Lung (tissue), 17 donors: ENCODE measurements at places on chromosomes 4 and X.

DNA sequence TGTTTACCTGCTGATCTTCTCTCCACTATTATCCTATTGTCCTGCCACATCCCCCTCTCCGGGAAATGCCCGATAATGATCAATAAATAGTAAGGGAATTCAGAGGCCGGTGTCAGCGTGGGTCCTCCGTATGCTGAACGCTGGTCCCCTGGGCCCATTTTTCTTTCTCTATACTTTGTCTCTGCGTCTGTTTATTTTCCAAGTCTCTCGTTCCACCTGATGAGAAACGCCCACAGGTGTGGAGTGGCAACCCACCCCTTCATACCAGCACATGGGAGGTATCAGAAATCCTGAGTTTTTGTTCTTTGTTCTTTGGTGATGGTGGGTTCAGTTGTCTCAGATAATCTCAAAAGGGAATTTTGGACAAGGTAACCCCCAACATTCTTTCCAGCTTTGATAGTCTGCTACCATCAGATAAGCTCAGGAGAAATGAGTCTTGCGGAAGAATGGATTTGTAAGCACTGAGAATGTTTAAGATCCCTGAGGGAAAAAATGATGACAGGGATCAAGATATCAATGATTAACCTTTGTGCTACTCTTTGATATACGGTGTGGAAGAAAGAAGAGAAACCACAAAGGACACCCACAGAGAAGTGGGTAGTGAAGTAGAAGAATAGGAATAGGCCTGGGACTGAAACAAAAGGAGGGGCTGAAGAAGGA is 117.9 kb downstream of the CEP44 start:
- no peak overlapping the region for H3K27ac ChIP-seq
- H3K27me3 ChIP-seq = no peaks in the 10 kb centered on the region
- no peaks in the 10 kb centered on the region for H3K4me1 ChIP-seq
- H3K4me3 ChIP-seq = no peak overlapping the region
- no peaks in the 10 kb centered on the region for H3K36me3 ChIP-seq

DNA sequence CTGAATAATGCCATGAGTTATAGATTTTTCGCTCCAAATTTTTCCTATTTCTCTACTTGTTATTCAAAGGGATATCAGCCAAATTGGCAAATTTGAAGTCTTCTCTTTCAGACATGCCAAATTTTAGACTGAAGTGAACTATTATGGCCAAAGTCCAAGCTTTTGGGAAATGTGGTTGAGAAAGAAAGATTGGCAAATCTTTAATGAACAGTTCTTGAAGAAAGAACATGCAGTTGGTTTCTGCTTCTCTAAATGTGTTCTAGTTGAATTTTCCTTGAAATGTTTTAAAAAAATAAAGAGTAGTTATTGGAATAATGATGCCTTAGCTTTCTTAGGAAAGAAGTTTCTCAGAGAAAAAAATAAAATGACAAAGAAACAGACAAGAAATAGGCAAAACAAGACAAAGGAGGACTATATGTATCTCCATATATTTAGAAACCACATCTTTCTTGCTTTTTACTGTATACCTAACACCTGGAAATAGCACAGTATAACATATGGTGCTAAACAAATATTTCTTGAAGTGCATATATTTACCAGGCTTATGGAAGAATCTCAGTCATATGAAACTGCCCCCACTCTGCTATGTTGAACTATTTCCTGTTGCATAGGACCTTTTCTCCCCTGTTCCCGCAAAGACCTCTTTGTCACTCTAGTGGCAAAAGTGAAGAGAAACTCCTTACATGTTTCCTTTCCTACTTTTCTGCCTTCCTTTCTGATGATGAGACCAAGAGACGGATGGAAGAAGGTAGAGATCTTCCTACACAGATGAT is 250.0 kb downstream of the ARHGAP24 start:
- no peaks in the 10 kb centered on the region for H3K27me3 ChIP-seq
- DNase-seq = peak; percentile 40
- no peaks in the 10 kb centered on the region for H3K36me3 ChIP-seq
- H3K4me1 ChIP-seq = peaks cover 5% of the 10 kb centered on the region
- peak overlapping the region; percentile 89 for H3K27ac ChIP-seq

DNA sequence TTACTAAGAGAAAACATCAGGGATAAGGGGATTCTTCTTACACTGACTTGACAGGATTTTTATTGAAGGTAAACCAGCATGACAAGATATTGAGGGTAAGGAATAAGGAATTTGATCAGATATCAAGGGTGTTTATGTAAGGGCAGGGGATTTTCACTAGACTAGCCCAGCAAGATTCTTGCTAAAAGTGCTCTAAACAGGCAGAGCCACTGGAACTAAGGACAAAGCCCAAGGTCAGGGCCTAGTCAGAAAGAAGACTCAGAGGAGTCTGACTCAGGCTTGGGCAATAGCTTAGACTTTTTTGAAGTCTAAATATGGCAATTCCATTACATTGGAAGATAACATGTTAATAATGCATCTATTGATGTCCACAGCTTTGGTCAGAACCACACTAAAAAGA is 6.5 kb upstream of the GLRA3 start:
- no peak overlapping the region for H3K4me3 ChIP-seq
- no peak for DNase-seq
- H3K36me3 ChIP-seq = no peaks in the 10 kb centered on the region
- H3K27me3 ChIP-seq = no peaks in the 10 kb centered on the region
- no peaks in the 10 kb centered on the region for H3K4me1 ChIP-seq

GRCh38 chr4:91171217-91171616 is 1044.0 kb downstream of the CCSER1 start:
- DNase-seq = peak; percentile 0
- H3K36me3 ChIP-seq = no peaks in the 10 kb centered on the region
- H3K4me3 ChIP-seq = no peak overlapping the region
- H3K27ac ChIP-seq = no peak overlapping the region
- no peaks in the 10 kb centered on the region for H3K27me3 ChIP-seq

GRCh38 chr4:53963336-53963735 is 101.1 kb downstream of the CHIC2 start:
- no peaks in the 10 kb centered on the region for H3K4me1 ChIP-seq
- no peaks in the 10 kb centered on the region for H3K27me3 ChIP-seq
- no peak overlapping the region for H3K27ac ChIP-seq
- no peak overlapping the region for H3K4me3 ChIP-seq
- no peaks in the 10 kb centered on the region for H3K36me3 ChIP-seq
- no peak for DNase-seq

- no peaks in the 10 kb centered on the region for H3K27me3 ChIP-seq
- H3K4me3 ChIP-seq = no peak overlapping the region
- peaks cover 14% of the 10 kb centered on the region for H3K36me3 ChIP-seq
- no peak for DNase-seq
- H3K4me1 ChIP-seq = no peaks in the 10 kb centered on the region
- H3K27ac ChIP-seq = no peak overlapping the region
These were observed 25.2 kb upstream of the TBC1D14 start for GRCh38 chr4:6884341-6884870.

DNA sequence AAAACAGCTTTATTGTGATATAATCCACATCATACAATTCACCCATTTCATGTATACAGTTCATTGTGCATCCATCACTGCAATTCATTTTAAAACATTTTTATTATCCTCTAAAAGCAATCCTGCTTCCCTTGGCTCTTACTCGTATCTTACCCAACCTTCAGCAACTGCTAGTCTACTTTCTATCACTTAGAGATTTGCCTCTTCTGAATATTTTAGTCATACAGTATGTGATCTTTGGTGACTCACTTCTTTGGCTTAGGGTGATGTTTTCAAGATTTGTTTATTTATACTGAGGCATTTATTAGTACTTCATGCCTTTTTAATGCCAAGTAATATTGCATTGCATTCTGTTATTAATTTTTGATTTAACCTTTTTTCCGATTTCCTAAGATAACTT is 15.0 kb upstream of the MSMO1 start:
- H3K4me1 ChIP-seq = no peaks in the 10 kb centered on the region
- H3K27ac ChIP-seq = no peak overlapping the region
- H3K27me3 ChIP-seq = no peaks in the 10 kb centered on the region
- DNase-seq = no peak
- H3K36me3 ChIP-seq = no peaks in the 10 kb centered on the region

- no peaks in the 10 kb centered on the region for H3K27me3 ChIP-seq
- no peak overlapping the region for H3K4me3 ChIP-seq
- no peak for DNase-seq
- H3K36me3 ChIP-seq = no peaks in the 10 kb centered on the region
- H3K27ac ChIP-seq = no peak overlapping the region
These were observed 35.7 kb downstream of the STBD1 start for GRCh38 chr4:76342191-76342590.

GRCh38 chrX:153421856-153422255 is 10.6 kb downstream of the ZFP92 start:
- no peaks in the 10 kb centered on the region for H3K27me3 ChIP-seq
- no peak overlapping the region for H3K27ac ChIP-seq
- peaks cover 2% of the 10 kb centered on the region for H3K4me1 ChIP-seq
- no peak overlapping the region for H3K4me3 ChIP-seq
- no peaks in the 10 kb centered on the region for H3K36me3 ChIP-seq

DNA sequence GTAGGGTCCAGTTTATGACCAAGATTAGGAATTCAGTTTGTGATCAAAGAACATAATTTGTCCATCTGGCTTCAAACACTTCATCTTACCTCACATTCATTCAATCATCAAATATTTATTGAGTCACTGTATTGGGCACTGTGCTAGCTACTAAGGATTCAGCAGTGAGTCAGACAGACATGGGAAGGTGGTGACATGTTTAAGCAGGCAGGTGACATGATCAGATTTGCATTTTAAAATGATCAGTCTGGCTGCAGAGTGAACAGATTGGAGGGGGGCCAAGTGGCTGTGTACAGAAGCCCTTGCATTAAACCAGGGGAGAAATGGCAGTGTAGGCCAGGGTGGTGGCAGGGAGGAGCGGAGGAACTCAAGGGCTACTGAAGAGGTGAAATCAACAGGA is 25.1 kb upstream of the APLN start:
- no peak overlapping the region for H3K27ac ChIP-seq
- H3K36me3 ChIP-seq = no peaks in the 10 kb centered on the region

- no peak overlapping the region for H3K27ac ChIP-seq
- H3K36me3 ChIP-seq = no peaks in the 10 kb centered on the region
- peaks cover 6% of the 10 kb centered on the region for H3K4me1 ChIP-seq
- no peak overlapping the region for H3K4me3 ChIP-seq
- DNase-seq = no peak
These were observed 12.9 kb upstream of the ADH4 start for GRCh38 chr4:99156992-99157391.

GRCh38 chr4:141571793-141572192 is 64.6 kb upstream of the IL15 start:
- H3K27me3 ChIP-seq = no peaks in the 10 kb centered on the region
- H3K4me3 ChIP-seq = no peak overlapping the region
- H3K4me1 ChIP-seq = peaks cover 8% of the 10 kb centered on the region
- no peak overlapping the region for H3K27ac ChIP-seq
- H3K36me3 ChIP-seq = no peaks in the 10 kb centered on the region

- no peak for DNase-seq
- peaks cover under 1% of the 10 kb centered on the region for H3K36me3 ChIP-seq
- H3K4me1 ChIP-seq = no peaks in the 10 kb centered on the region
- peak overlapping the region; percentile 51 for H3K4me3 ChIP-seq
- H3K27me3 ChIP-seq = no peaks in the 10 kb centered on the region
- peak overlapping the region; percentile 82 for H3K27ac ChIP-seq
These were observed 456 bp downstream of the SNX12 start for GRCh38 chrX:71067712-71068043.

GRCh38 chrX:646228-646495 is 15.6 kb downstream of the SHOX start:
- peaks cover 24% of the 10 kb centered on the region for H3K27me3 ChIP-seq
- no peak overlapping the region for H3K27ac ChIP-seq
- H3K4me3 ChIP-seq = no peak overlapping the region
- no peaks in the 10 kb centered on the region for H3K36me3 ChIP-seq
- DNase-seq = no peak
- no peaks in the 10 kb centered on the region for H3K4me1 ChIP-seq

- no peak overlapping the region for H3K4me3 ChIP-seq
- no peak for DNase-seq
- no peak overlapping the region for H3K27ac ChIP-seq
These were observed 39.7 kb downstream of the ACOX3 start for GRCh38 chr4:8400632-8401325.

- no peaks in the 10 kb centered on the region for H3K36me3 ChIP-seq
- H3K27me3 ChIP-seq = no peaks in the 10 kb centered on the region
- no peak for DNase-seq
- H3K27ac ChIP-seq = no peak overlapping the region
- no peak overlapping the region for H3K4me3 ChIP-seq
- no peaks in the 10 kb centered on the region for H3K4me1 ChIP-seq
These were observed 224.9 kb downstream of the FAT4 start for GRCh38 chr4:125539691-125540090.

- peaks cover 21% of the 10 kb centered on the region for H3K36me3 ChIP-seq
- no peaks in the 10 kb centered on the region for H3K27me3 ChIP-seq
- no peak overlapping the region for H3K4me3 ChIP-seq
- H3K4me1 ChIP-seq = peaks cover under 1% of the 10 kb centered on the region
These were observed 6.4 kb downstream of the RPL9 start for GRCh38 chr4:39452153-39452859.

DNA sequence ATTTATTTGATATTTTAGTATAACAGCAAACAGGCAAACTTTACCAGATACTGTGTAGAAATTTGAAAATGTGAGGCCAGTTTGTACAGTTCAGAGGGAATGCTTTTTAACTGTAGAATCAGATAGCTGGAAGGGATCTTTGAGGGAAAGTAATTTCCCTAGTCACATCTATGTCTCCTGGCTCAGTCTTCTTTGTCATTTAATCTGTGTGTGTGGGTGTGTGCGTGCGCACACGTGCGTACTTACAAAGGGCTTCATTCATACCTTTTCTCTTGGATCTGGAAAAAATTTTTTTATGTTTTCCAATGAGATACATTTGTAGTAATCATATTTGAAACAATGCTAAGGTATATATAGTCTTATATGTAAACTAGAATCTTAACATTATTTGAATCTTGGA is 44.6 kb downstream of the IL13RA1 start:
- no peaks in the 10 kb centered on the region for H3K36me3 ChIP-seq
- no peaks in the 10 kb centered on the region for H3K4me1 ChIP-seq
- no peak for DNase-seq
- no peak overlapping the region for H3K27ac ChIP-seq
- H3K4me3 ChIP-seq = no peak overlapping the region
- no peaks in the 10 kb centered on the region for H3K27me3 ChIP-seq

GRCh38 chrX:53256446-53257041 is 24.8 kb downstream of the IQSEC2 start:
- no peak for DNase-seq
- peaks cover 41% of the 10 kb centered on the region for H3K27me3 ChIP-seq
- H3K27ac ChIP-seq = no peak overlapping the region
- no peak overlapping the region for H3K4me3 ChIP-seq
- peaks cover 6% of the 10 kb centered on the region for H3K4me1 ChIP-seq
- H3K36me3 ChIP-seq = no peaks in the 10 kb centered on the region

DNA sequence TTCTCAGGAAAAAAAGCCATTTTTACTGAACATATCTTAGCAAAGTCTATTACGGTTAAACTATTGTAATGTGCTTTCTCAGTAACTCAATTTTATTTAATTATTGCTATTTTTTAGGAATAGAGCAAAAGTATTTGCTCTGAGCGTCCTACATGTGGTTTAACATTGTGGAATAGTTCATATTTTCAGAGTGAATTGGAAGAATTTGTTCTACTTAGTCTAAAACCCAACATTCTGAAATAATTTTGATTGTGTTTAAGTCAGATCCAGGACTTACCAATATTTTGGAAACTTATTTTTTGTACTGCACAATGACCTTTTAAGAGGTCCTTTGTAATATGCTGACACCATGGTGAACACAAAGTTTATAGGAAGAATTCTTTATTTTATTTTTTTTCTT is 27.2 kb downstream of the CXCL1 start:
- H3K27me3 ChIP-seq = no peaks in the 10 kb centered on the region
- DNase-seq = no peak
- peaks cover 1% of the 10 kb centered on the region for H3K4me1 ChIP-seq
- H3K4me3 ChIP-seq = no peak overlapping the region
- H3K27ac ChIP-seq = no peak overlapping the region
